Cortex of kidney (tissue), 1 donor: ENCODE measurements at places on chromosomes 5 and 9.

- no peak for DNase-seq
Observed at GRCh38 chr5:79898611-79899010, 92.5 kb downstream of the MTX3 start.

GRCh38 chr5:124752854-124753720 is 6.6 kb upstream of the ZNF608 start:
- DNase-seq: no peak

- no peak for DNase-seq
Observed at GRCh38 chr5:177496070-177496726, 1.2 kb downstream of the PDLIM7 start.

DNA sequence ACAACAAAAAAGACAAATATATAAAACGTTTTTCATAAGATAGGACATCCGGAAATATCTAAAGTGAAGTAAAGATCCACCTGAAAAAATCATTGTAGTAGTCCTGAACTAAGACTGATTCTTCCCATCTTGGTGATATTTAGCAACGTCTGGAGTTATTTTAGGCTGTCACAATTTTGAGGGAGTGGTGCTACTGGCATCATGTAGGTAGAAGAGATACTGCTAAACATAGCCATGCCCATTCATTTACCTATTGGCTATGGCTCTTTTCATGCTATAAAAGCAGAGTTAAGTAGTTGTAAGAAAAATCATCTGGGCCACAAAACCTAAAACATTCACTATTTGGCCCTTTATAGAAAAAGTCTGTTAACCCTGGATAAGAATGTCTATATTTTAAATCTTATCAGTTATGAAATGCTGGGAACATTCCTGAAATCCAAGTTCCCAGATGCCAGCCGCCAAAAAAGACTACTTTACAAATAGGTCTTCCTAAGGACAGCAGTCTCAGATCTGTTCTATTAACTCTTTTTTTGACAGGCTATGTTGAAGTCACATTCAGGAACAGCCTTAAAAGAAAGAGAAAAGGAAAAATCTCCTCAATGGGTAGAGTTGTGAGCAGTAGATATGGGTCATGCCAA is 27.0 kb downstream of the RAPGEF6 start:
- no peak for DNase-seq

DNA sequence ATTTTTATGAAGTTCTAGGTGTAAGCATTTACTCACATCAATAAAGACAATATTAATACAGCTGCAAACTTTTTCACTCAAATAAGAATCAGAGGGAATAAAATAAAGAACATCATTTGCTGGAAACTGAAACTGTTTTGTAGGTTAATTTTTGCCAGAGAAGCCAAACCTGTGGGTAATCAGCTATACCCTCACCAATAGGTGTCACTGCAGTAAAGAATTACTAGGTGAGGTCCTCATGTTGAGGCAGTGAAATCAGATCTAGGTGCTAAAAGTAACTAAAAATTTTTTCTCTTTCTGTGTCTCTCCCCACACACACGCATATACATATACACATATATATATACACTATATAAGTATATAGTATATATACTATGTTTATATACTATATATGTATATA is 1016.3 kb upstream of the SEMA6A start:
- no peak for DNase-seq

DNA sequence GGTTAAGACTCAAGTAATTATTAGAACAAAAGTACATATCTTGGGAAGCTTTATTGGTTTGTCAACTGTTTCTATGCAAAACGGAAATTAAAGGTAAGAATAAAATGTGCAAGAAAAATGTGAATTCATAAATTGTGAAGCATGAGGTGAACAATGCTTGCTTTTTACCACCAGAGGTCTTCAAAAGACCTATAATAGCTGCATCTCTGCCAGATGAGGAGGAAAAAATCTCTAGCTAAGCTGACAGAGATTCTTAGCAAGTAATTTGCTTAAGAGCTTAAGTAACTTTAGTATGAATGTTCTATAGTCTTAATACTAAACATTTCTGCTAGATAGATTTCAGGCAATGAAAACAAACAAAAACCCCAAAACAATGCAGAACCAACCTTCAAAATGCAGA is 54.1 kb downstream of the MRPS30 start:
- no peak for DNase-seq

GRCh38 chr5:172773481-172774469 is 2.8 kb upstream of the DUSP1 start:
- DNase-seq: no peak

GRCh38 chr9:108271646-108272348 is 584.0 kb downstream of the ACTL7B start:
- DNase-seq: no peak

DNA sequence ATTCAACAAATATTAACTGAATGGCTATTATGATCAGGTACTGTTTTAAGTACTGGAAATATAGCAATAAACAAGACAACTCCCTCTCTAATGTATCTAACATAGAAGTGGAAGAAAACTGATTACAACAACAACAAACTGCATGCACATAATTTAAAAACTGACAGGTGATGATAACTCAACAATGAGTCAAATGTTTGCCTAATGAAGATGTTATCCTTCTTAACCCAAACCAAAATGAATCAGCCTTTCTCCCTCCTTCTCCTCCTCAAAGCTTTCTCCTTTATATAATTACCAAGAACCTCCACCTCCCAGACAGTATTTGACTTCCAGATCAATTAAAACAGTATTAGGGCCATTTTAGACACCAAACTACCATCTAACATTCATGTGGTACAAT is 49.3 kb downstream of the RICTOR start:
- DNase-seq: no peak

GRCh38 chr5:108271127-108271526 is 110.8 kb downstream of the FBXL17 start:
- no peak for DNase-seq

DNA sequence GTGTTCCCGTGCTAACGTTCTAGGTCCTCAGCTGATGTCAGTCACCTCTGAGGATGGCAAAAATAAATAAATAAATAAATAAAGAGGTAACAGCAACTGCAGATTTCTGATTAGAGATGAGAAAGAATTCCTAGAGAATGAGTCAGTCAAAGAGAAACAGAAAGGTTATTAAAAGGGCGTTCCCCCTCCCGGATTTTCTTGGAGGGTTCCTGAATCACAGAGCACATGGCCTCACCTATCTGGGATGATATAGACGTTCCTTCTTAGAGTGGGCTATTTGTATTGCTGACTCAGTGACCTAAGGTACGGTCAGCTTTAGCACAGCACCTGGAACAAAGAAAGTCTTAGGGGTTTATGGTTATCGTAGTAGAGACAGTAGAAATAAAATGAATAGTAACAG is 30.6 kb downstream of the HTR4 start:
- no peak for DNase-seq
